Stimulated activated CD4-positive, alpha-beta T cell treated with anti-CD3 and anti-CD28 coated beads, Interleukin-15, amount 100 ng/mL, for 1 hour (primary cell): ENCODE measurements at places on chromosomes 13 and 19.

DNA sequence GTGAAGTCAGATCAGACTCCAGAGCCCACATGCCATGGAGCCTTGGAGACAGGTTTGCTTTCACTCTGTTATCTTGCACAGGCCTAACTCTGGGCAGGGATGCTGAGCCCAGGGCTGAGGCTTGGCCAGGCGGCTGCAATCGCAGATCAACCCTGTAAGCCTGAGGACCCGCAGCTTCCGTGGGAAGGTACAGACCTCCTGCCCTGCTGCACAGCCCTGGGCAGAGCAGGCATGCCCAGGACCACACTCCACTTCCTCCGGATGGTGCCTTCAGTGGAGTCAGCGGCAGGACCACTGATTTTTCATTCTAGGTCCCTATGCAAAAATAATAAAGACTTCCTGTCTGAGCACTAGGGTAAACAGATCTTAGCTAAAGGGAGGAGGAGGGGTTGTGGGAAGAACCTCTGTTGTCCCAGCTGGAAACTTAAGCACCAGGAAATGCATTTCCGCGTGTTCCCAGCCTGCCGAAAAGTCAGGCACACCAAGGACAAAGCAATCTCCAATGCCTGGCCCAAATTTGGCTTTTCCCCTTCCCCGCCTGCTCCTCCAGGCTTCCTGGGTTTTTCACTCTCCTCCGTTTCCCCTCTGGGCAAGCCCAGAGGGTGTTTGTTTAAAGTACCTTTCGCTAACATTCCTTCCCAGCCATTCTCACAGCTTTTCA lies 87.3 kb downstream of the KCTD15 start:
- DNase-seq: no peak

- DNase-seq: no peak
These were observed 2.4 kb upstream of the LYL1 start for GRCh38 chr19:13104848-13105711.

DNA sequence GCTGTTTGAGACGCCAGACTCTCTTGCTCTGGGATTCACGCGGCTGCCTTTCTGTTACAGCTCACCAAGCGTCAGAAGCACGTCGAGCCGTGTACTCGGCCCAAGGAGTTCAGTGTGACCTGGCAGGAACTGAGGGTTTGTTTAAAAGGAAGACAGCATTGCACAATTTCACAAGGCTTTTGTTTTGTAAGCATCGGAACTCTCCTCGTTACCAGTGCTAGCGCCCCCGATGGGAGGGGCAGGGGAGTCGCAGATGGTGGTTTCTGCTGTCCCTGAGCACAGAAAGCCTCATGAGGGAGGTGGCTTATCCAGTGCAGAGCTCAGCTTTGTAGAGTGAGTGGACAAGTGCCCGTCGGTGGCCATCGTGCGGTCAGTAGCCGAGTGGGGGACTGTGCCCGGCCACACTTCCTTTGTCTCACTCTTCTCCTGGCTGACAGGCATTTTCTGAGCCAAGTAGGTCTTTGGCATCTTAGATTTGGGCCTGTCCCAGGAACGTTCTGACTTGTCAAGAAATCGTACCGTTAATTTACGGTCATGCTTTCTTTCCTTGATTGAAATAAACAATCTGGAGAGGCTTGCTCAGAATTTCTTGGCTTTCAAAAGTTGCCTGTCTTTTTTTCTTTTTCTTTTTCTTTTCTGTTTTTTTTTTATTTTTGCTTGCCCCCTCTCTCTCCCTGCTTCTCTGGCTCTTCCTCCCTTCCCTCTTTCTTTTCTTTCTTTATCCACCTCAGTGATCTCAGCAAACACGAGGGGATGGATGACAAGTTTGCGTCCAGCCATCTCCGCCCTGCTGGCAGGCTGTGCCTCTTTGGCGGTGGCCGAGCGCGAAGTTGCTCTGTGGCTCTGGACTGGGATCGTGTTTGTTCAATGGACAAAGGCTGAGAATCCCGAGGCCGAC lies 7.7 kb downstream of the KDM4B start:
- DNase-seq: no peak

- no peak for DNase-seq
These were observed 10.1 kb downstream of the GRIN2D start for GRCh38 chr19:48403606-48404005.

GRCh38 chr19:32202244-32202643 lies 143.2 kb upstream of the ZNF507 start:
- DNase-seq: no peak

DNA sequence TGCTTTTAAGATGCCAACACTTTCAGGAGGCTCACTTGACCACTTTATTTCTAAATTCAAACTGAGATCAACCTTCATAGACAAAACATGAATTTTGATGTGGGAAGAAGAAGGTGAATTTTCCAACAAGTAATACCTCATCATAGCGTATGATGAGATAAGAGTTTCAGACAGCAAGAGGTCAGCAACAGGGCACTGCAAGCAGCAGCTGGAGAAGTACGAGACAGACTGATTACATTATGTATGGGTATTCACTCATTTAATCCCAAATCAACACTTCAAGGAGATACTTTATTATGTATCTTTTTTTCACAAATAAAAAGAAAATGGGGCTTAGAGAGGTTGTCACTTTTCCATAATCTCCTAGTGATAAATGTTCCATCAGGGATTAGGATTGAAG lies 389.8 kb downstream of the TBC1D4 start:
- DNase-seq: no peak

- DNase-seq: no peak
These were observed 412.2 kb upstream of the TSHZ3 start for GRCh38 chr19:31761281-31761913.

DNA sequence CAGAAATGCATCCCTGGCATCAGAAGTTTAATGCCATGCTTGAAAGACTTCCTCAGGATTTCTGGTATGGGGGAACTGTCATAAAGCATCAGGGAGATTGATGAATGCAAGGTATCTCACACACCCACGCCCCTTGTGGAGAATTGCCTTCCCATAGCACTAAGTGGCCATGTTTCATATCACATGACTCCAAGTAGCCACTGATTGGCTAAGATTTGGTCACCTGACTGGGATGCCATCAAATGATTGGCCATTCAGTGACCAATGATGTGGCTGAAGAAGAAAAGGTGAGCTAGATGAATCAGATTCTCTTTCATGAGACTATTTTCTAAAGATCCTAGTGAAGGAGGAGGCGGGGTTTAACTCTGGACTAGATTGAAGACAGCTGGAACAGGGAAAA lies 7.3 kb downstream of the KLK8 start:
- no peak for DNase-seq

- no peak for DNase-seq
These were observed 2.6 kb downstream of the ZSCAN4 start for GRCh38 chr19:57671124-57671895.

DNA sequence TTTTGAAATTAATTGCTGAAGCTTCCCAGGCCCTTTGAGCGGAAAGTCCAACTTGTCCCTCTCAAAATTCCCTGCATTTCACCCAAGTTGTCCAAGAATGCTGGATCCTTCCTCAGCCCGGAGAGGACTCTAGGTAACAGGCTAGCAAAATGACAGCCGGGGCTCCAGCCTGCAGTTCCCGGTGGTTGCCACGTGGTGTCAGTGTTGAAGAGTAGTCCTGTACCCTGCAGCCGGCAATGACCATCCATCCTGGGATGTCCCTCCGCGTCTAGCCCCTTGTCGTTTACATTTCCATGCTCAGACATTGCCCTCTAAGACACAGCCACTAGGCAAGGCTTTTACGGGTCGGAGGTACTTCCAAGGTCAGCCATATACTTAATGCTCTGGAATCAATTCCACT lies 31.4 kb upstream of the MTIF3 start:
- no peak for DNase-seq

GRCh38 chr19:38793177-38793576 lies 4.2 kb downstream of the LGALS7B start:
- no peak for DNase-seq

GRCh38 chr19:21947775-21948174 lies 63.0 kb downstream of the ZNF208 start:
- DNase-seq: no peak

DNA sequence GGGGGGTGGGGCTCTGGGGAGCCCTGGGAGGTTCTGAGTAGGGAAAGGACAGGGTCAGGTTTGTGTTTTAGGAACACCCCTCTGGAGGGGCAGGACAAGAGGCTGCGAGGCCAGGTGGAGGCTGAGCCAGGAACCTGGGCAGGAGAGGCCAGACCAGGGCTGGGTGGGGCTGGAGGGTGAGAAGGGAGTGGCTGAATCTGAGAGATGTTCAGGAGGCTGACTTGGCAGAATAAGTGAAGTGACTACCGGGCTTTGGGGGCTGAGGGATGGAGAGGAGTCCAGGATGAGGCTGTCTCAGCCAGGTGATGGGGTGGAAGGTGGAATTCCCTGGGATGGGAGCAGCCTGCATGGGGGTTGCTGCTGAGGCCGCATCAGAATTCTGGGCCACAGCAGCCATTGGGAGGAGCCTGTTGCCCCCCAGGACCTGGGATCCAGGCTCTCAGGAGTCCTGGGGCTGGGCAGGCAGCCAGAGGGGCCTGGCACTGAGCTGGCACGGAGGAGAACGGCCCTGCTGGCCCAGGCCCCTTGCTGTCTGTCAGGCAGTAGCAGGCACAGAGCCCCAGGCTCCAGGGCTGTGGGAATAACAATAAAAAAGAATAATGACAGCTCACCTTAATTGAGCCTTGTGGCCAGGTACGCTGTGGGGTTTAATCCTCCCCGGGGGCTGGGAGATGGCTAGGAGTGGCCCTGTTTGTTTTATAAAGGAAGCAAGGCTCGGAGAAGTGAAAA lies 3.3 kb downstream of the PPP5C start:
- no peak for DNase-seq

DNA sequence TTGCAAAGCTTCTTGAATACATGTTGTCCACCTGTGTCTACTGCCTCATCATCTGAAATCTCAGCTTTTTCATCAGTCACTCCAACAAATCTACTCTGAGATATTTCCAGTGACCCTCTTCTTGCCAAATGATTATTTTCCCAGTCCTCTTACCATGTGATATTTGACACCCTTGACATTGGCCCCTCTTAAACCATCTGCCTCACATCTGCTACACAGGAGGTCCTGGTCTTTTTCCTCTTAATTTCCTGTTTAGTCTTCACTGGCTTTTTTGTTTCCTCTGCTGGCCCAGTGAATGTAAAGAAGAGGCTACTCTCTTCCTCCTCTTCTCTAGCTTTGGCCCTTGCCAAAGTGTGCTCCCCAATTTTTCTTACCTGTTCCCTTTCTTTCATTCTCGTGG lies 218.7 kb downstream of the DNAJC15 start:
- DNase-seq: no peak

DNA sequence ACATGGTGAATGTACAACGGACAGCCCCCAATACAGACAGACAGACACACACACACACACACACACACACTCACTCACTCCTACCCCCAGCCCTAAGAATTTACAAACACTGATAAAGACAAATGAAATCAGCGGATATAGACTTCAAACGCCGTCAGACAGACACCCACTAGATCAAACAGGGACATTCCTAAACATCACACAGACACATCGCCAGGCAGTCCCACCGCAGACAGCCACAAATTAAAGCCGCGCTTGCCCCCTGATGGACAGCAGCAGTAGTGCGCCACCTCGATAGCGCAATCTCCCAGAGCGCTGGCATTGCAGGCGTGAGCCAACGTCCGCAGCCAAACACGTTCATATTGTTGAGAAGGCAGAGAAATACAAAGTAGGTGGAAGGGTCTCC lies 24.7 kb upstream of the ADGRE1 start:
- peak; percentile 84 for DNase-seq

DNA sequence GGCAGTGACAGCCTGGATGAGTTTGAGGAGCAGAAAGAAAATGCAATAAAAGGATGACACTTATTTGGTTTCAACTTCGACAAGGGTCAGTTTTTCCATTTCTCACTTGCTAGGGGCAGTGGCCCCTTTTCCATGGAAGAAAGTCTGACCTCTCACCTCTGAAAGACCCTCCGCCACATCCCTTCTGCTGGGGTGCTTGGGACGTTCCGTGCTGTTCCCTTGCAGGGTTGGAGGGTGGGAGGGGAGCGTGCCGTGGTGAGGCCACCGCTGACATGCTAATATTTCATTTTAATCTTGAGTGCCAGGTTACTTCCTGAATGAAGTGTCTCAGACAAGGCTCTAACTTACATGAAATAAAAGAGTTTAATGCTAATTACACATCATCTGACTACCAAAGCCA lies 5.2 kb upstream of the ZNF536 start:
- DNase-seq: no peak

- no peak for DNase-seq
These were observed 670 bp downstream of the MAP2K7 start for GRCh38 chr19:7904074-7905020.

GRCh38 chr19:41811036-41811435 lies 14.6 kb downstream of the CEACAM3 start:
- DNase-seq: no peak

GRCh38 chr19:5983367-5983955 lies 5.5 kb upstream of the RANBP3 start:
- no peak for DNase-seq

- no peak for DNase-seq
These were observed 352.4 kb downstream of the SPRY2 start for GRCh38 chr13:79988573-79988972.

DNA sequence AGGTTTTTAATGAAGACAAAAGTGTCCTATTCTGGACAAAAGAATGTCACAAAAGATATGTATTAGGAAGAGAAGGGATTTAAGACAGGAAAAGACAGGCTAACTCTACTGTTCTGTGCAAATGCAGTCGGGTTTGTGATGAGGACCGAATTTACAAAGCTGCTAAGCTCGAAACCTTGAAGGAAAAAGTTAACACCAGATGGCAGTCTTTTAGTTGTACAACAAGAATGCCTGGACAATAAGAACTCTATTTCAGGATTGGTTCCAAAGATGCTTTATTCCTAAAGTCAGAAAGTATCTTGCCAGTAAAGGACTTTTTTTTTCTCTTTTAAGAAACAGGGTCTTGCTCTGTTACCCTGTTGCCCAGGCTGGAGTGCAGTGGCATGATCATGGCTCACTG lies 51.1 kb downstream of the HS6ST3 start:
- DNase-seq: no peak

DNA sequence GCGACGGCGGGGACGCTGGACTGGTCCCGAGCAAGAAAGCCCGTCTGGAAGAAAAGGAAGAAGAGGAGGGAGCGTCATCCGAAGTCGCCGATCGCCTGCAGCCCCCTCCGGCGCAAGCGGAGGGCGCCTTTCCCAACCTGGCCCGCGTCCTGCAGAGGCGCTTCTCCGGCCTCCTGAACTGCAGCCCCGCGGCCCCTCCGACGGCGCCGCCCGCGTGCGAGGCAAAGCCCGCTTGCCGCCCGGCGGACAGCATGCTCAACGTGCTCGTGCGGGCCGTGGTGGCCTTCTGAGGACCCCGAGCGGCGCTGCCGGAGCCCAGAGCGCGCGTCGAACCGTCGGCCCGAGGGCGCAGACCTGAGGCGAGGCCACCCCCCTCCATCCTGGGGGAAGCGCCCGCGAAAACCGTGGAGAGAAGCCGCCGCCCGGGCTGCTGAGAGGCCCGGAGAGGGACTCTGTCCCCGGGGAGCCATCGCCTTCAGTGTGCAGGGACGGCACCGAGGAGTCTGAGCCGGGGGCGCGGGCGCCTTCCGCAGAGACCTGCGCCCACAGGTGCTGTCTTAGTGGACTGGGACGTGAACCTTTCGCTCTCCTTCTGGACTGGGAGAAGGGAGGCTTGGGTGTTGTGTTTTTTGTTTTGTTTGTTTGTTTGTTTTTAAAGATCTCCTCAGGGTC lies 3.5 kb downstream of the IER2 start:
- peak; percentile 13 for DNase-seq
